ENCODE measurements at places on chromosomes 6 and 20.
A peak's percentile ranks its signal among the peaks of the same experiment; 100 is the strongest.

DNA sequence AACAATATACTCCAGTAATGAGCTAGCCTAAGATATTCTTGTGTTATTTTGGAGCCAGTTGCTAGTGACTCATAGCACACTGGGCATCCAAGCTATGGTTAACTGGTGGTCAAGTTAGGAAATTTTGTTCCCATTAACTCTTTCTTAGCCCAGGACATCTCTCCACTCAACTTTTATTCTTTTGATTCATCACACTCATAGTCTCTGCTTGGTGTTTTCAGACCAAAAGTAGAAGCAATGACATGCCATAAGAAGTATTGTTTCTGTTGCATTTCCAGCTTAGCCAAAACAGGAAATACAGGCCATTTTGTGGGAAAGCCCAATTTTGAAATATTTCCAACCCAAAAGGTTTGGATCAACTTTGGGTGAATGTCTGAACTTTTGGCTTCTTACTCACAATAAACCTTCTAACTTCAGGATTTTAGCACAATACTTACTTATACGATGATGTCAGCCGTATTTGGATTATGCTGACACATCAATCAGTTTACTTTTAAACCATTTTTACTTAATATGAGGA is 31.6 kb upstream of the CCN2 start:
- DNase-seq = no peak

GRCh38 chr6:34901930-34902329 is 12.9 kb downstream of the ANKS1A start:
- DNase-seq = no peak

DNA sequence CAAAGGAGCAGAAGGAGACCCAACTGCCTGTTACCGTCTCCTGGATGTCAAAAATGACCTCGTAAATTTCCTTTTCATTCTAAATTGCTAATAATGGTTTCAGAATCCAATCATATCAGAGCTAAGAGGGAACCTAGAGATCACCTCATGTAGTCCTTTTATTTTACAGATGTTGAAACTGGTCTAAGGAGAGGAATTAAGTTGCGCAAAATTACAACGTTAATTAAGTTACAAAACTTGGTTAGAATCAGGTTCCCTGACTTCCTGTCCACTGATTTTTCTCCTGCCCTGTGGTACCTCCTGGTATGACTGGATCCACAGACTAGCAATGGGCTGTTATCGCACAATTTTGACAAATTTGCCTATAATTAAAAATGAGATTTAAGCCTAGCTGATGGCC is 9.0 kb upstream of the STK38 start:
- no peak for DNase-seq

DNA sequence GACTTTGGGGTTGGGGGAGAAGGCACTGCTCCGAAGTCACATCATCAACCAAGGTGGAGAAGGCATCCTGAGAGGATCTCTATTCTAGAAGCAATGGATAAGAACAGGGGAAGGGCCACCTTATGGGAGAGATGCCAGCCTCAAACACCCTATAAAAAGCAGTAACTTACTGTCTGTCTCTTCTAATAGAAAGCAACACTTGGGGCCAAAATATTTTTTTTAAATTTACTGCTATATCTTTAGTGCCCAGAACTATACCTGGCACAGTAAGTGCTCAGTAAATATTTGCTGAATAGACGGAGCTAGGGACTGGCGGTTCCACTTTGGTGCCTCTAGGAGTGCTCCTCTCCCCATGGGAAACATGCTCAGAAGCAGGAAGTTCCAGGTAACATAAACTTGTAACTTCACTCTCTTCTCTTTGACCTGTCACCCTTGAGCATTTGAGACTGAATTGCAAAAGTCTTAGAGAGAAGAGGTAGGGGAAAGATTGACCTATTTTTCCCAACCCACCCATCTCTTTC is 807 bp upstream of the OTOR start:
- DNase-seq = no peak

DNA sequence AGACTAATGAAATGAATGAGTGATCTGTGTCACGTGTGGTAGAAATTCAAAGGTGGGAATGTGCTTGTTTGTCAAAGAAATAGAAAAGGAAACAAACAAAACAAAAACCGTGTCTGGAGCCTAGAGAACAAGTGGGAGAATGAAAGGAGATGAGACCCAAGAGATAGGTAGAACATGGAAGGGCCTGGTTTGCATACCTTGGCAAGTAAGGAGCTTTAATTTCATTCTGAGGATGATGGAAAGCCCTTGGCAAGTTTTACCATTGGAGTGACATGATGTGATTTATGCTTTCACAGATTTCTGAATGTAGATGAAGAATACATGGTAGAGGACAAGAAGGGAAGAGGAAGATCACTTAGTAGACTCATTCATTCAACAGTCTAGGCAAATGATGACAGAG is 26.8 kb upstream of the PRDM1 start:
- no peak for DNase-seq

DNA sequence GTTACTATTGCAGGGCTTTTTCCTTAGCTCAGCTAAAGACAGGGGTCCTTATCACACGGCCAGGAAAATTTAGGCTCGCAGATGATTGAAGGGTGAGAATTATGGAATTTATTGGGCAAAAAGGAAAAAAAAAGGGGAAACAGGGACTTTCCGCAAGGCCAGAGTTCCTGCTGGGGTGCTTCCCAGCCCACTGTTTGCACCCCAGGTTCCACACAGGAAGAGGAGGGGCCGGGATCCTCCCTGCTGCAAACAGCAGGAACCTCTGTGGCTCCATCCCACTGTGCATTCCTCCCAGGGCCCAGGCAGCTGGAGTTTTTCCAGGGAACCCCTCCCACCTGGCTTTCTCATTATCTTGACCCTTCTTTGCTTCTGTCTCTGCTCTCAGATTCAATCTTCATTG is 35.9 kb upstream of the IL20RA start:
- DNase-seq = no peak

DNA sequence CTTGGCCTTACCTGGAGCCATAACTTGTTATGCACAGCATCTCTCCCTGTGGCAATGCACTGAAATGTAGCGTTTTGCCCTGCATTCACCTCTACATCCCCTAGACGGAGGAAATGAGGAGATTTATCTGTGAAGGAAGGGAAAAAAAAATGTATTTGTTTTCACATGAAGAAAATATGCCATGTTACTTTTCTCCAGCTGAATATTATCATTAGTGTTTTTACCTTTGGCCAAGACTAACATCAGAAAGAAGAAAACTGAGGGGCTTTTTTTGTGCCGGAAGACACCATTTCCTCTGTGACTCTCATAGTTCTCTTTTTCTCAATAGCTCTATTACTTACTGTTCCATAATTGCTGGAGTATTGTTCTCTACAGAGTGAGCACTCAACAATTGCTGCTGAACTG is 280.4 kb downstream of the PTPRK start:
- DNase-seq = no peak

GRCh38 chr6:139117734-139118133 is 17.1 kb upstream of the HECA start:
- DNase-seq = no peak

DNA sequence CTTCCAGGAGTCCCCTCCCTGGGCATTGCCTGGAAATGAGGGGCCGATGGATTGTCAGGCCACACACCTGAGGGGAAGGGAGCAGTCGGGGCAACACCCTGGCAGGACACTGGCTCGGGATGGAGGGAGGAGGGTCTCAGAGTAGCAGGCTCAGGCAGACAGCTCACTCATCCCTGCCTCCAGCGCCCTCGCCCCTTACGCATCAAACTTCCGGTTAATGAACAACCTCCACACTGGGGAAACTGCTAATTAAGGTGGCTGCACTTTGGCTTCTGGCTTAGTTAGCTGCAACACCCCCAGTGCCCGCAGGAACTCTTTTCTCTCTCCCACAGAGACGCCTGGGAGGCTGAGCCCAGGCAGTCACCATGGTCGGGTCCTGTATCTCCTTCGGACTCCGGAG is 13.4 kb upstream of the CHRNA4 start:
- DNase-seq = no peak

GRCh38 chr6:139970591-139970991 is 596.1 kb upstream of the CITED2 start:
- no peak for DNase-seq

GRCh38 chr6:84601366-84601765 is 163.0 kb downstream of the TBX18 start:
- DNase-seq = peak; percentile 34

- DNase-seq = peak; percentile 18
Measured at GRCh38 chr6:18330548-18331081, 56.5 kb upstream of the RNF144B start.

GRCh38 chr6:33199687-33200218 is 712 bp downstream of the RXRB start:
- peak; percentile 71 for DNase-seq

DNA sequence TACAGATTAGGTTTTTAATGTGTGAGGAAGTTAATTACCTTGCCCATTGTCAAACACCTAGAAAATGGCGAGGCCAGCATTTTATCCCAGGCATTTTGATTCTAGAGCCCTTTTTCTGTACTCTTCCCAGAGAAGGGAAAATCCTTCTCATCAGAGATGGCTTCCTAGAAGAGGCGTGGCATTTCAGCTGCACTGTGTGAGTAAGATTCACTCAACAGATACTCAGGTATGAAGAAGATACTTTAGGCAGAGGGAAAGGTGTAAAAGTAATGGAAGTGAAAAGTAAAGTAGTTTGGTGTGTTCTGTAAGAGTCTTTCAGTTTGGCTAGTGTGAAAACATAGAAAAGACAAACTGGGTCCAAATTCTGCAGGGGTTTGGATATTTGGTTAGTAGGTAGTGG is 113.8 kb downstream of the MAP3K4 start:
- no peak for DNase-seq

- DNase-seq = no peak
Measured at GRCh38 chr20:17635332-17636244, 46.5 kb downstream of the RRBP1 start.

- DNase-seq = no peak
Measured at GRCh38 chr6:151379933-151380847, 11.2 kb downstream of the ZBTB2 start.

DNA sequence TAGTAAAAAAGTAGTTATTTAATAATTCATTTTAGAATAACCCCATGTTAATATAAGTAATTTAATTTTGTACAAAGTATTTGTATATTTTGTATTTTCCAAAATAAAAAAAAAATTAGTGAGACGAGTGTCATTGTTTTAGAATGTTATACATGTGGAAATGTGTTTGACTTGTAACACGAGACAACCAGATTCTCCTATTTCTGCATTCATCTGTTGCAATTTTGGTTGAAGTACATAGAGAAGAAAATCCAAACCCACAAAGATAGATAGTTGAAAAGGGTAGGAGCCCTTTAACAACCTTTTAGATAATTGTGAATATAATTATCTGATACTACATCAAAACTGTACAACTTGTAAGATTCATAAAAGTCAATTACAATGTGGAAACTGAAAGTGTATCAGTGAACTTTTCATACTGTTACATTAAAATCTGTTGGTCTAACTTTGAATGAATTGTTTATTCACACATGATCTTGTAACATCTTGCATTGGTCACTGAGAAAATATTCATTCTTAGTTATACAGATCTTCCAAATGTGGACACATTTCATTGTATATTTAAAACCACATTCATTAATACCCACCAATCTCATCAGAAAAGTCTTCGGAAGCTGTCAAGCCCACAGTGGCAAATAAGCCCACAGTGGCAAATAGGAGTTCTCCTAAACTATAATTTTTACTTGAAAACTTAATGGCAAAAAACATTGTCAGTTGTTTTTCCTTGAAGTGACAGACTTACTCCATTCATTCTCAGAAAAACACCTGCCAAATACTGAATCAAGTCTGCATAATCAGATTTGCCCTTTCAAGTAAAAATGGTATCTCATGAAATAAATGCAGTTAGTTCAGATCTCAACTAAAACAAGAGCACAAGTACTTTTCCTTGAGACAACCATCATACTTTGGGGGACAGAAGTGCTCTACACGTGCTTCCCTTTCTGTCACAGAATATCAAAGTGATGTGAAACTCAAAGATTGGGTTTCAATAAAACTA is 52.8 kb downstream of the FKBP5 start:
- no peak for DNase-seq

- no peak for DNase-seq
Measured at GRCh38 chr6:137766596-137767370, 100.3 kb upstream of the TNFAIP3 start.

DNA sequence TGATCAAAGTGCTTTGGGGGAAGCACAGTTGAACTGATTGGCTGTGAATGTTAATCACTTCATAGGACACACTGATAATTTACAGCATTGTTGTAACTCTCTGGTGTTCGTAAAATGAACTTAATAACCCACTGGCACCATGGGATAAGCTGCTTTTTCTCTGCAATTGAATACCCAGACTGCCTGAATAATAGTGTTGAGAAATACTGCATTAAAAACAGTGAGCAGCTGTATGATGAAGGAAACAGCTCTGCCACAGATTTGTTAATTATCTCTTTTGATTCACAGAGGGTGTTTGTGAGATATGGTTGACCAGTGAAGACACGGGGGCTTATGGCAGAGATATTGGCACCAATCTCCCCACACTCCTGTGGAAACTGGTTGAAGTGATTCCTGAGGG is 420.9 kb downstream of the CDKAL1 start:
- no peak for DNase-seq

GRCh38 chr6:4667591-4667990 is 108.6 kb upstream of the CDYL start:
- DNase-seq = no peak

GRCh38 chr6:121885399-121886152 is 450.1 kb downstream of the GJA1 start:
- DNase-seq = no peak

GRCh38 chr20:41196653-41197225 is 59.4 kb downstream of the PLCG1 start:
- no peak for DNase-seq

Measured in bone marrow (tissue), 2 donors.